ENCODE measurements at places on chromosomes 7 and 10. TPM values are rescaled to one million over a fixed set of nuclear protein-coding genes. Genes with fewer than 3 reads are reported as not detected.

Gene ADCY1
- 1.3 TPM for total RNA-seq

- no peak overlapping the region for H3K27ac ChIP-seq
- peaks cover 9% of the 10 kb centered on the region for H3K36me3 ChIP-seq
- peaks cover 6% of the 10 kb centered on the region for H3K4me1 ChIP-seq
- no peak for DNase-seq
- H3K4me3 ChIP-seq: no peak overlapping the region
Observed at GRCh38 chr7:150412518-150413488, 33.7 kb downstream of the ZNF775 start.

DNA sequence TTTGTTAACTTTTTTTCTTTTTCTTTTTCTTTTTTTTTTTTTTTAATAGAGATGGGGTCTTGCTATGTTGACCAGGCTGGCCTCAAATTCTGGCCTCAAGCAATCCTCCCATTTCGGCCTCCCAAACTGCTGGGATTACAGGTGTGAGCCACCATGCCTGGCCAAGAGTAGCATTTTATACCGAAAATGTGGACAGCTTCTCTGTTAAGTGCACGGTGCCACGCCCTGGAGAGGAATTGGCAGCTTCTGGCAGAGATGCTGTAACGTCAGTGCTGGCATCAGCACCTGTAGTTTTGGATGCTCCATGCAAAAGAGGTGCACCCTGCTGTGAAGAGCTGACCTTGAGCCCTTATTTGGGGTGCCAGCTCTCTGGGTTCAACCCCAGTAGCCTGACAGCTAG is 18.2 kb downstream of the IL15RA start:
- H3K4me3 ChIP-seq: no peak overlapping the region
- peaks cover 39% of the 10 kb centered on the region for H3K36me3 ChIP-seq

- H3K27me3 ChIP-seq: no peaks in the 10 kb centered on the region
- no peaks in the 10 kb centered on the region for H3K36me3 ChIP-seq
- H3K4me1 ChIP-seq: no peaks in the 10 kb centered on the region
- no peak overlapping the region for H3K4me3 ChIP-seq
- no peak overlapping the region for H3K27ac ChIP-seq
Observed at GRCh38 chr10:127492607-127493250, 56.4 kb upstream of the NPS start.

DNA sequence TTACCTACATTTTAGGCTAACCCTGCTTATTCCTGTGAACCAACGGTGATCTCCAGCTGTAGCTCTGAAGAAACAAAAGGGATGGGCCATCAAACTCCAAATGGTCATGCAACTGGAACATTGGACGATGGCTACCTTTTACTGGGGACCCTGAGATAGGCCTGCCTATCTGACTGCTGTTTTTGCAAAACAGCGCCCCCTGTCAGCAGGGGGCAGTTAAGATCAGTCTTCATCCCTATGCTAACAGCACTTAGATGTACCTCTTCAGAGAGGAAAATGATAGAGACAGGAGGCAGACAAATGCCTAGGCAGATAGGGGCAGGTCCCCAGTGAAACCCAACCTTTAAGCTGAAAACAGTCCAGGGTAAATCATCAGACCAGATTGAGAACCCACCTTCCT is 1085.4 kb upstream of the SORCS1 start:
- H3K36me3 ChIP-seq: no peaks in the 10 kb centered on the region
- H3K27ac ChIP-seq: no peak overlapping the region
- H3K4me1 ChIP-seq: no peaks in the 10 kb centered on the region
- DNase-seq: no peak
- H3K27me3 ChIP-seq: no peaks in the 10 kb centered on the region
- H3K4me3 ChIP-seq: no peak overlapping the region

Gene LRMDA
- total RNA-seq: not detected

- peaks cover 5% of the 10 kb centered on the region for H3K36me3 ChIP-seq
- H3K27ac ChIP-seq: peak overlapping the region; percentile 26
- no peak for DNase-seq
- H3K27me3 ChIP-seq: no peaks in the 10 kb centered on the region
- peaks cover 69% of the 10 kb centered on the region for H3K4me1 ChIP-seq
Observed at GRCh38 chr10:32955299-32955772, 2.7 kb downstream of the ITGB1 start.

DNA sequence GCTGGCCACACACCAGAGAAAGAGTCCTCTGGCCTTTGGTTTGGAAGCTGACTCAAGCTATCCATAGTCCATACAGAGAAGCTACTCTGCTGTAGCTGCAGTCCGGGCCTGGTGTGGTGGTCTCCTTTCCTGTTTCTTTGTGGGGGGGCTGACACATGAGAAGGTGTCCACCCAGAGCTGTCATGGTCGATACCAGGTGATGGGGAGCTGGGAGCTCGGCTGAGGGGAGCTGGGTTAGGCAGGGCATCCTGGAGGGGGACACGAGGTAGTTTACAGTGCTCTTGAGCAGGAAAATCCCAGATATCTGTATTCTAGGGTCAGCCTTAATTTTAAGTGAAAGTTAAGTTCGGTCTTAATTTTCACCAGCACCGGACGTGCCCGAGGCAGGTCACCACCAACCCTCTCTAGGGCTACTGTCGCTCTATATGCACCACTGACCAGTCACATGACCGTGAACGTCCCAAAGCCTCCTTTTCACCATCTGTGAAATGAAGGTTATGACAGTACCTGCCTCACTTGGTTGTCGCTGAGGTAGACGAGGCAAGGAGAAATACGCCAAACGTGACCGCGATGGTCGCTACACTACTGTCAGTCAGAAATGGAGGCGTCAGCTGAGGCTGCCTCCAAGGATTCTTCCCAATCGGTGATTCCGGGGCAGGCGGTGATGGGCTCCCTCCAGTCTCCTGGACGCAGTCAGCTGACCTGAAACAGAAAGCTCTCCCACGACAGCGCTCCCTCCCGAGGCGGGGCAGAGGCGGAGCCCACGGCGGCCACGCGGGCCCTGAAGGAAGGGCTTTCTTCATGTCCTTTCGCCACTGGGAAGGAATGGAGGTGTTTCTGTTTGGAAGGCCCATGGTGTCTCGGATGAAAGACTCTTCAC is 69.4 kb upstream of the SHH start:
- H3K27ac ChIP-seq: no peak overlapping the region
- no peaks in the 10 kb centered on the region for H3K27me3 ChIP-seq
- no peak overlapping the region for H3K4me3 ChIP-seq
- H3K36me3 ChIP-seq: no peaks in the 10 kb centered on the region

DNA sequence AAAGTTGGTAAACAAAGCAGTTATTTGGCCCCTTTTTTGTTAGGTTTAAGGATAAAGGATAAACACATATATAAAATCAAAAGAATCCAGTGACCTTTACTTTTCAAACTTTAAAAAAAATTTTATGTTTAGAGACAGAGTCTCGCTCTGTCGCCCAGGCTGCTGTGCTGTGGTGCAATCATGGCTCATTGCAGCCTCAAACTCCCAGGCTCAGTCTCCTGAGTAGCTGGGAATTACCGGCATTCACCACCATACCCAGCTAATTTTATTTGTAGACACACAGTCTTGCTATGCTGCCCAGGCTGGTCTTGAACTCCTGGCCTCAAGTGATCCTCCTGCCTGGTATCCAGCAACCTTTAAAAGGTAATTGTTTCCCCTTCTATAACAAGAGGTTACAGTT is 31.3 kb downstream of the GNA12 start:
- H3K4me1 ChIP-seq: no peaks in the 10 kb centered on the region
- H3K27ac ChIP-seq: no peak overlapping the region
- DNase-seq: no peak
- no peaks in the 10 kb centered on the region for H3K36me3 ChIP-seq
- H3K27me3 ChIP-seq: no peaks in the 10 kb centered on the region

Gene CFTR
- total RNA-seq: not detected

DNA sequence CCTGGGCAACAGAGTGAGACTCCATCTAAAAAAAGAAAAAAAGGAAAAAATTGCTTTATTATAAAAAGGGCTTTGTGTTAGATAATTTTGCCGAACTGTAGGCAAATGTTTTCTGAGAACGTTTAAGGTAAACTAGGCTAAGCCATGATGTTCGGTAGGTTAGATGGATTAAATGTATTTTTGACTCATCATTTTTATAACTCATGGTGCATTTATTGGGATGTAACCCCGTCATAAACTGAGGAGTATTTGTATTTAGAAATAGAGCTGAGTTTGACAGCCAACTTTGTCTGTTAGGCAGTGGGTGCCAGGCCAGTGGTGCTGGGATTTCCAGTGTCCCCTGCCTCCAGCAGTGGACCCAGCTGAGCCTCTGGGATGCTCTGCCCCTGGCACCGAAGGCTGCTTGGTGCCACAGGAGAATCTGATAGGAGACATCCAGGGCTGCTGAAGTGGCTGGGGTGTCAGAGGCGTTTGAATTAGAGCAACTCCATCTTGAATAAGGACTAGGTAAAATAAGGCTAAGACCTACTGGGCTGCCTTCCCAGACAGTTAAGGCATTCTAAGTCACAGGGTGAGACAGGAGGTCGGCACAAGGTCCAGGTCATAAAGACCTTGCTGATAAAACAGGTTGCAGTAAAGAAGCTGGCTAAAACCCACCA is 114.9 kb upstream of the EEPD1 start:
- no peak for DNase-seq
- no peaks in the 10 kb centered on the region for H3K36me3 ChIP-seq

Gene C7orf33
- total RNA-seq: not detected

Gene HYAL4
- total RNA-seq: not detected

Gene ZNF277
- 16.4 TPM for total RNA-seq

DNA sequence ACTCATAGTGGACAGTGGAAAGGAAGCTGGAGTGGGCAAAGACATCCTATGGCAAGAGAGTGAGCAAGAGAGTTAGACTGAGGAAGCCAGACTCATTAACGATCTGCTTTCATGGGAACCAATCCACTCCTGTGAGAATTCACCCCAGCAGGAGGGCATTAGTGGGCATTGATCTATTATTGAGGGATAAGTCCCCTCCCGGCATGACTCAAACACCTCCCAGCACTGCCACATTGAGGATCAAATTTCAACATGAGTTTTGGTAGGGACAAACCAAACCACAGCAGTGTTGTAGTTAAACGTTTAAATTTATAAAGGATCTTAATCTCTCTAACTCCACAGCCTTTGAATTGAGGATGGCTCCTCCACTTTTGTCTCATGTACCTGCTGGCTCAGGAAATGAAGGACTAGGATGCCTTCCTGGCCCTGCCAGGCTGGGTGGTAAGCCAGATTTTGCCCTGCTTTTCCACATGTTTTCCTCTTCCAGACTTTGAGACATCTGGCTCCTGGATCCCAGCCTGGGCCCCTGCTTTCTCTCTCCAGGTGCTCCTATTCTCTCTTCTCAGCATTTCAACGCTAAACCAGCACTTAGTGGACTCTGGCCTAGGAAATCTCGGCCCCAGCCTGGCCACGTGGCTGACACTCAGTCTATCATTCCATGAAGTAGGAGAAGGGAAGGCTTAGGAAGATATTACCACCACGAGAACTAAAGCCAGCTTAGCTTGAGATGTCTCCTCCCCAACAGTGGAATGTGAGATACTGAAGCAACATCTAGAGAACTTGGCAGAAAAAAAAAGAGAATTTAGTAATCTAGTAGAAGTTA is 96.5 kb upstream of the PIP4K2A start:
- no peak for DNase-seq
- peaks cover 2% of the 10 kb centered on the region for H3K27me3 ChIP-seq
- H3K27ac ChIP-seq: no peak overlapping the region
- H3K4me3 ChIP-seq: no peak overlapping the region
- H3K36me3 ChIP-seq: no peaks in the 10 kb centered on the region

Gene ALOX5
- total RNA-seq: 8.9 TPM

- peaks cover 62% of the 10 kb centered on the region for H3K27me3 ChIP-seq
- peak overlapping the region; percentile 60 for H3K4me3 ChIP-seq
- no peaks in the 10 kb centered on the region for H3K36me3 ChIP-seq
- no peak for DNase-seq
- no peak overlapping the region for H3K27ac ChIP-seq
- peaks cover 18% of the 10 kb centered on the region for H3K4me1 ChIP-seq
Observed at GRCh38 chr10:96512524-96513304, 1.0 kb downstream of the TLL2 start.

Gene FAM25A
- not detected for total RNA-seq

- no peak overlapping the region for H3K27ac ChIP-seq
- DNase-seq: no peak
- H3K4me3 ChIP-seq: no peak overlapping the region
- no peaks in the 10 kb centered on the region for H3K36me3 ChIP-seq
- peaks cover 3% of the 10 kb centered on the region for H3K27me3 ChIP-seq
Observed at GRCh38 chr7:112056409-112056808, 149.8 kb downstream of the DOCK4 start.

DNA sequence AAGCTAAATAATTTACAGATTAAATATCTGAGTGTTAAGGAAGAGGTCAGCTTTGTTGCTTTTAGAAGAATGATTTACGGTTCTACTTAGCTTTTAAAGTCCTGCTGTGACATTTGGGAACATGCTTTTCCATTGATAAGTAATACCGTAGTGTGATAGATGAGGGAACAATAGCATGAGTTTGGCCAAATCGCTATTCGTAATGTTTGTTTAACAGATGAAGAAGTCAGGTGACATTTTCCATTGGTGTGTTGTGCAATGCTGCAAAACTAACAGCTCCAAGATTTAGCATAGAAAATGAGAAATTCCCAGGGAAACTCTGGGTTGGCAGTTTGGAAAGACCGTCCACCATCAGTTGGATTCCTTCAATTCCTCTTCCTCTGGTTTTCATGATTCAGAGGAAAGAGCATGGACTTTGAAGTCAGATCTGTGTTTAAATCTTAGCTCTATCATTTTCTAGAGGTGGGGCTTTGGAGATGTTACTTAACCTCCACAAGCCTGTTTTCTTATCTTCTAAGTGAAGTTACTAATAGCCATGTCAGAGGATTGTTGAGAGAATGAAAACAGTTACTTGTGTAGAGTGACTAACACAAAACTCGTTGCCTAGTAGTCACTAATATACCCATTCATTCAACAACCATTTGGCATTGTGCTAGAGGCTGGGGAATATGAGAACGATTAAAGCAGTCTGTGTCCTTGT is 140.4 kb upstream of the BMPER start:
- H3K4me3 ChIP-seq: no peak overlapping the region
- no peak for DNase-seq
- H3K27me3 ChIP-seq: no peaks in the 10 kb centered on the region

DNA sequence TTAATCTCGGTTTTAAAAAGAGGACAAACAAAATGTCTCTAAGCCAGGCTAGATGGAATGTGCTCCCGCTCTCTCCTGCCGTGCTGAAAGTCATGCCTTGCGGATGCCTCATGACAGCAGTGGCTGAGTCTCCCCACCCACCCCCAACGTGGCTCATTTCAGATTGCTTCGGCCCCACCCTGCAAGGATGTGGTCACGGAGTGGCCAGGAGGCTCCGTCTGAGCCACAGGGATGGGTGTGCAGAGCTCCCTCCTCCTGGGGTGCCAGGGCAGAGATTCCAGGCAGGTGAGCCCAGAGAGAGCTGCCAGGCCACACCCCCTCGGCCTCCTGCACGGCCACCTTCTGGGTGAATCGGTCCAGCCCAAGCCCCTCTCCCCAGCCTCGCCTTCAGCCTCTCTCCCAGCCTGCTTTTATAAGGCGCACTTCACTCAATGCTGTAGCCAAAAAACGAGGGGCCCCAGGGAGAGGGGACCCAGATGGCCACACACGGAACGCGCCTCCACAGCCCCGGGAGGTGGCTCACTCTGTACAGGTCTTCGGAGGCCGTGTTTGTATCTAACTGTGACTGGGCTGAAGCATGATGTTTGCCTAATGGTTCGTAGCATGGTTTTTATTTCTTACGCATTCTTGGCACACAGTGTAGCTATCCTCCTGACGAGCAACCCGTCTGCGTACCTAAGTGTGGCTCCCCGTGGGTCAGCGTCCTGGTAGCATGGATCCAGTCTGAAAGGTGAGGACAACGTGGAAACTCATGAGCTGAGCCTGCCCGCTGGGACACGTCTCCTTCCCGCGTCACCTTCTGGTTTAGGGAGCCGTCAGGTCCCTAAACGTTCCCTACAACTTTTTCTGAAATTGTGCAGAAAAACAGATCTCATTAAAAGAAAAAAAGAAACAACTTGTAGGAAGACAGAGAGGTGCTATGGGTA is 413.8 kb upstream of the FOXK1 start:
- H3K36me3 ChIP-seq: no peaks in the 10 kb centered on the region
- H3K4me1 ChIP-seq: no peaks in the 10 kb centered on the region
- no peak for DNase-seq
- H3K4me3 ChIP-seq: no peak overlapping the region
- no peak overlapping the region for H3K27ac ChIP-seq
